ENCODE measurements at places on chromosomes 5 and 9.

- peak; percentile 94 for DNase-seq
Observed at GRCh38 chr5:175347027-175347426, 97.0 kb downstream of the DRD1 start.

GRCh38 chr5:140150201-140150600 is 24.5 kb downstream of the IGIP start:
- DNase-seq = no peak

DNA sequence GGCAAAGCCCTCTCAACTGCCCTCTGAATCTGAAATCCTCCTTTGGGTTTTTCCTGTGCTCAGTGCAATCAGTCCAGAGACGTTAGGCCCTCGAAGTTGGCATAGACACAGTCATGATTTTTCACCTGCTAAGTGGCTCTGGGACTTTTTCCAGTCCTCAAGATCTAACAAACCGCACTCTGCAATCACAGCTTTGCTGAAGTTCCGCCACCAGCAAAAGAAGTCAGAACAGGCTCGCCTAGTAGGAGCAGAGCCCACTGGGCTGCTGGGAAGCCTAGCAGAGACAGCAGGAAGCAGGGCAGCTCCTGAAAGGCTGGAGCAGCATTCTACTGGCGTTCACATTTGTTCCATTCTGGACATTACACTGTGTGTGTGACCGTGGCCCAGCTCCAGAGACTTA is 222.8 kb upstream of the KIF2A start:
- peak; percentile 62 for DNase-seq

- DNase-seq = peak; percentile 91
Observed at GRCh38 chr9:38141746-38142591, 72.9 kb upstream of the SHB start.

DNA sequence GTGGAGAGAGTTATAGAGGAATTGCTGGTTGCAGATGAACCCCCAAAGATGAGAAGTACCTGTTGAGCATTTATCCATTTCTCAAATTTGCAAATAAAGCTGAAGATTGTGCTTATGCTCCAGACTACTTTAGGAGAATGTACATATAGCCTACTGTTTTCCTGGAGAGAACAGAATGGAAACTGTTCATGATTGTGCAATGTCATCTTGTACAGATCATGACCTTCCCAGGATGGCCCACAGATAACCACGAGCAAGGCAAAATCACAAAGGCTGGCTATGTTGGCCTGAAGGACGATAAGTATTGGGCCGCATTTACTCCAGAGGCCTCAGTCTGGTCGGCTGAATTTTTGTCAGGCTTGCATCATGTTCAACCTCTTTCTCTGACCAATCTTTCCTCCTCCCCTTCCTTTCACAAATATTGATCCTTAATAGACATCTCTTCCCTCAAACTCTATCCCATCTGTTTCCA is 28.5 kb upstream of the RICTOR start:
- DNase-seq = no peak

DNA sequence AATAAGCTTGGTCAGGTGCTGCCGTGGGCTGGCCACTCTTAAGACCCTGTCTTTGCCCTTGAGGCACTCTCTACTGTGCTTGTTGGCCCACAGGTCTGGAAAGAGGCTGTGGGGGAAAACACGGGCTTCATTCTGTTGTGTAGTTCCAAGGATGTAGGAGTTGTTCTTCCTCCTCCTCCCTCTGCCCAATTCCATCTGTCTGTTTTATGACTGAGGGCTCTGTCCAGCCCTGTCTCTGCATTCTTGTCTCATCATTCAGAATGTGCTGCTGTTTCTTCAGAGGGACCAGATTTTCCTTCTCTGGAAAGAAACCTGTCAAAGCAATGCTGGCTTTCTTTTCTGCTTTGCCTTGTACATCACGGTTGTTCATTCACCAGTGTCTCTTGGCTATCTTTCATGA is 84.1 kb downstream of the MAP1B start:
- DNase-seq = no peak

GRCh38 chr9:75451045-75451444 is 362.7 kb downstream of the OSTF1 start:
- peak; percentile 67 for DNase-seq

DNA sequence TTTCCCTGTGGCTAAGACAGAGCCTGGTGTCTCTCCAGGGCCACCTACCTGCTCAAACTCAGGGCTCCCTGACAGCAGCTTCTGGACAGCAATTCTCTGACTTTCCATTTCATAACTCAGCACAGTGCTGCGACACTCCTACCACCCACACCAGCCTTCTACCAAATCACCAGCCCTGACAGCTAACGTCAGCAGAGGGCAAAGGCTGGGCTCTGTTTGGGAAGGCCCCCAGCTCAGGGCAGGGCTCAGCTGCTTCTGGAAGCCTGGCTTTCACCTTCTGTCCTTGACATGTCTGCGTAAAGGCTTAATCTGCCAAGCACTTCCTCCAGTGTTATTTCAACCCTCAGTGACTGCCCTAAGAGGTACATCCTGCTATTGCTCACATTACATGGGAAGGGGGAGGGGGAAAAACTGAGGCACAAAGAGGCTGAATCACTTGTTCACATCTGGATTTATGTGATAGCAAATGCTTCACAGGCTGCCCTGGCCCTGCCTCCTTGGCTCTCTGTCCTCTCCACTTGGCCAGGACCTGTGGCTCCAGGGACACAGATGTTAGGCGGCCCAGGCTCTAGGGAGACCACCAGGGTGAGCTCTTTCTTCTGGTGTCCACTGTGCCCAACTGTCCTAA is 102.5 kb upstream of the PANK3 start:
- DNase-seq = no peak

GRCh38 chr5:78638423-78638822 is 10.1 kb downstream of the LHFPL2 start:
- peak; percentile 100 for DNase-seq

DNA sequence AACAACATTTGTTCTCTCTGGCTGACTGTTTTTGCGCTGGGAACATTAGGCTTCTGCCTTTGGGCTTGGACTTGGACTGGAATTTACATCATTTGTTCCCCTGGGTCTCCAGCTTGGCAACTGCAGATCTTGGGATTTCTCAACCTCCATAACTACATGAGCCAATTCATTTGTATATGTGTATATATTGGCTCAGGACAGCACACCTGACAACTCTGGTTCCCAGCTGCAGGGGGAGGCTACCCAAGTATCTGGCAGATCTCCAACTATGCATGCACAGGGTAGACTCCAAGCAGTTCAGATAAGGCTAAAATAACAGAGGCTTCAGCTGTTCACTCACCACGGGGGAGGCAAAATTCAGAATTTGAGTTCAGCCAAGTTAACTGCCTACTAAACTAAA is 31.6 kb upstream of the F2RL1 start:
- peak; percentile 63 for DNase-seq

DNA sequence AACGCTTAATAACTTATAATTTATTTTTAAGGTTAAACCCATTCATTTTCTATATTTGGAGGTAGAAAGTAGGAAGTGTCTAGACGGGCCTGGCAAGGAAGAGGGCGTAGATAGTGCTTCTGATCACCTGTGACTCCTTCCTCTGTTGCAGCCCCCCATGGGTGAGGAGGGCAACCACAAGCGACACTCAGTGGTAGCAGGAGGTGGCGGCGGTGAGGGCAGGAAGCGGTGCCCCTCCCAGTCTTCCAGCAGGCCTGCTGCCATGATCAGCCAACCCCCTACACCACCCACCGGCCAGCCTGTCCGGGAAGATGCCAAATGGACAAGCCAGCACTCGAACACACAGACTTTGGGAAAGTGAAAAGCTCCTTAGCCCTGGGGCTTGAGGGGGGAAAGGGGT is 36.7 kb downstream of the FAXDC2 start:
- DNase-seq = no peak

DNA sequence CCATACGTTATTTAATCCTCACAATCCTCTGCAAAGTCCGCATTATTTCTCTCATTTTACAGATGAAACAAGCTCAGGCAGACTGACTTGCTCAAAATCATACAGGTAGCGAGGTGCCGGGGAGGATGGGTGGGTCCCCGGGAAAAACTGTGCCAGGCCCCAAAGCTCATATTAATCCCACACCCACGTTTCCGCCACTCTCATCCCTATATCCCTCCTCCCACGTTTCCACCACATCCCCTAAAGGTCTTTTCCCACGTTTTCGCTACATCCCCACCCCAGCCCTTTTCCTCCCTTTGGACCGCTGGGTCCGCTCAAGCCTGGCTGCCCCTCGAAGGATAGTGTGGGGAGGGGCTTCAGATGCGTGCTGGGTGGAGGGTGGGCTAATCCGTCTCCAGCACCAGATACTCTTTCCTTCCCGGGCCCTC is 434 bp upstream of the FSD1L start:
- no peak for DNase-seq

DNA sequence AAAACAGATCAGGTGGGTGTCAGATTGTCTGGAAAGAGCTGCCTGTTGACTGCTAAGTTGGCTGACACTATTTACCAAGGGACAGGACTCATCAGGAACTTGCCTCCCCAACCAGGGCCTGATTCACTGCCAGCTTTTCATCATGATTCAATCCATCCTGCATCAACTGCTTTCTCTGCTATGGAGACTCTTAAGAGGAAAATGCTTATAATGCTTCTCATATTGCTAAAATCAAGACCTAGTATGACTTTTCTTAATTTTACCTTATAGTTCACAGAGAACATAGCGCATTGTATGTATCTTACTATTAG is 21.3 kb downstream of the HTR4 start:
- no peak for DNase-seq

Measured in M059J (cell line).